NCI-H187 treated with DMSO at 0.1 percent for 48 hours (cell line): ENCODE measurements at places on chromosomes 3 and 15.

GRCh38 chr3:132592216-132592615 lies 4.9 kb upstream of the ACKR4 start:
- DNase-seq = no peak

GRCh38 chr3:66598168-66598567 lies 97.3 kb upstream of the LRIG1 start:
- no peak for DNase-seq

DNA sequence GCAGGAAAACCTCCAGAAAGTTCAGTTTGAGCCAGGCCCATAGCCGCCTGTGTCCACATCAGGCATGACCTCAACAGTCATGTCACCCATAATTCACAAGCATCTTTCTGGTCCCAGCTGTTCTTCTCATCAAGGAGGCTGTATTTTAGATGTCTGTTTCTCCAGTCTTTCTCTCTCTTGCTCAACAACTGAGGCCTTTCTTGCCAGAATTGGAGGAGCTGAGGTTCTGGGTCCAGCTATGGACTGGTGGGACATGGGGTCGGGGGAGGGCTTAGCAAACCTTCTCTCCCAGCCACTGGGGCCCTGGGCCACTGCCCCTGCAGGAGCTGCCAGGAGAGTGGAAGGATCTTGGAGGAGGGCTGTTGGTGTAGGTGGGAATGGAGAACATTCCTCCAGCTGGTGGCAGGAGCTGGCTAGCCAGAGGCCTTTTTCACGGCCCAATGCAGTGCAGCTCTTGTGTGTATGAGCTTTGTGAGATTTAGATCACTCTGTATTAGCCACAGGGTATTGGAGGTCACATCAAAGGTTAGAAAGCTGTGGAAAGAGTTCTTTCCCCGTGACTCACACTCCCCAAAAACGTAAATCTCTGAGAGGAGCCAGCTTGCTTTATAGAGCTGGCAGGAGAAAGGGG lies 23.5 kb downstream of the MAGEF1 start:
- no peak for DNase-seq

- DNase-seq = no peak
These were observed 77.2 kb upstream of the ACKR4 start for GRCh38 chr3:132519914-132520313.

GRCh38 chr3:15361494-15362214 lies 29.3 kb upstream of the SH3BP5 start:
- DNase-seq = no peak

GRCh38 chr3:158743664-158744566 lies 11.7 kb upstream of the RARRES1 start:
- DNase-seq = no peak

GRCh38 chr15:63277893-63278456 lies 570 bp downstream of the APH1B start:
- no peak for DNase-seq

DNA sequence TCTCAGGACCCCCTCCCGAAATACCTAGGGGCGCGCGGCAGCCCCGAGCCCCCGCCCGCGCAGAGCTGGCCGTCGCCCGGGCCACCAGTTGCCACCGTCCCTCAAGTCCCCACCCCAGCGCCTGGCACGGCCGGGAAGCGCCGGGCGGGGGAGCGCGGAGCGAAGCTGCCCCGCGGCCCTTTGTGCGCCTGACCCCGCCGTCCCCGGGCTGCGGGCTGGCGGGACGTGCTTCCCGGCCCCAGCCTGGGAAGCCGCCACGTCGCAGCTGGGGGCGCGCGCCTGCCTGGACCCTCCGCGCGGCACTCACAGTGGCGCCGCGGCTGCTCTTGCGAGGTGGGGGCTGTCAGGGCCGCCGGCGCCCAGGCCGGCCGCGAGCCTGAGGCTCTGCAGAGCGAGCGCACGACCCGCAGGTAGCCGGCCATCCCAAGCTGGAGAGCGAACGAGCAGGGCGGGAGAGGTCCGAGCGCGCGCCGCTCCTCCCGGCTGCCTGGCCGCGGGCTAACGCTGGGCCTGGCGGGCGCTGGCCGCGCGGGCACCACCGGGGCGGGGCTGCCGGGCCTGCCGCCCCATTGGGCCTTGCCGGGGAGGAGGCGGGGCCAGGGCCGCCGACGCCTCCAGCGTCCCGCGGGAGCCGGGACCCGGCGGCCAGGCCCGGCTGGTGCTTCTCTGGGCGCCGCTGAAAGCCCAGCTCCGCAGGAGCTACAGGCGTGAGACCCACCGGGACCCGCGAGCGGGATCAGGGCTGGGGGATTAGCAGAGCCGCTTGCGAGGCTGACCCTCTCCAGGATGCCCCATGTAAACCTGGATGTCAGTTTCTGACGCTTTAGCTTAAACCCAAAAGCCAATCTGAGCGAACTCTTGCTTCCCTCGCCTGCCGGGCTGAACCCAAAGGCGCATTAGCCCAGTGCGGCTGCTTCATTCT lies at the start of gene IDH2:
TSS of gene IDH2 (minus strand) at position 500 of the 922 bp plus-strand sequence. CDS start at position 422, 78 bp downstream.
- no peak for DNase-seq

DNA sequence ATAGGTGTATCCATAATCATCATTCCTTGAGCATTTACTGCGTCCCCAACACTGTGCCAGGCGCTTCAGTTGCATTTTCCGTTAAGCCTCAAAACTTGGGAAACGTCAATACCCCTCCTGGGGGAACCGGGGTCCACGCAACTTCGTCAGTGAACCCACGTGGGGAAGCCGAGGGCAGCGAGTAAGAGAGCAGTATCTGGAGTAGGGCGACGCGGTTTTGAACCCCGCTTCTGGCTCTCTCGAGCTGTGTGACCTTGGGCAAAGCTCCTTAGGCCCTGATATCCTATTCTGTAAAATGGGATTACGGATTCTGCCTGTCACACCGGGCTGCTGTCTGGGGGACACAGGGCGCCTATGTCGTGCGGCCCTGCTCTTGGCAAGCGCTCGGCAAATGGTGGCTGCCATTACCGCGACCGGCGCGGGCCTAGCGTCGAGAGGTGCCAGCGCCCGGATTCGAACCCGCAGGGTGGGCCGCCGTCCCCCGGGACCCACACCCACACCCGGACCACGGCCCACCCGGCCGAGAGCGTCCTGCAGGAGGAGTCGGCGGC lies 590 bp downstream of the POLG start:
- DNase-seq = no peak

DNA sequence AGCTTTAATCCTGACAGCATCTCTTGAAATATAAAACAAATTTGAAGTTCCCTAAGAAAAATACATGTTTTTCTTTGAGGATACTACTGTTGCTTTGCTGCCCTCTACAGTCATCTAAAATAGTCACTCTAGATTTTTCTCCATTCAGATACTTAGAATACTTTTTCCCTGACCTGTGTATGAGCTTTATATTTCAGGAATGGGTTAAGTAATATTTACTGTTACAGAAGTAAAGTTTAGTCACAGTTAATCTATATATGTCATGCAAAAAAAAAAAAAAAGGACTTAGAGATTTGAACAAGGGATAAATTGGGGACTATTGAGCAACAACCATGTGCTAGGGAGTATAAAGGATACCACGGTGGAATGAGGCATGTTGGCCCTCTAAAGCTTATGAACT lies 8.8 kb downstream of the NECTIN3 start:
- DNase-seq = no peak

DNA sequence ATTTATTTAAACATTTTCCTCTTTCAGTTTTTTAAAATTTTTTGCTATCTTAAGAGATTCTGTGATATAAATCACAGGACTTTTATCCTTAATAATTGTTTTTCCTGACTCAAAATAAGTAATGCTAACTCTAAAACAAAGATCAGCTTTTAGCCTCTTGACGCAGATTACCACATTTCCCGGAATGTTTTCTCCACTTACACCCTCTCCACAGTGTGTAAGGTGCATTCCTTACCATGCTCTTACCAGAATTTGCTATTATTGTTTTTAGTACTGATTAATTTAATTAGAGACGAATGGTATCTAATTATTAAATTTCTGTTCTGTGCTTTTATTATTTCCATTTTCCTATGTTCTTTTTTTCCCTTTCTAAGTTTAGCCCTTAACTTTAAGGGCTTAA lies 34.8 kb downstream of the GUCA1C start:
- DNase-seq = no peak
